ENCODE measurements at places on chromosomes 1 and 21. TPM values are rescaled to one million over a fixed set of nuclear protein-coding genes. Genes with fewer than 3 reads are reported as not detected.

The CFAP107 gene
- under 0.01 TPM for total RNA-seq

The RAB7B gene
- total RNA-seq, result 12.4 TPM

The KRTAP12-4 gene
- not detected for total RNA-seq

The KRTAP10-9 gene
- not detected for total RNA-seq

The S100B gene
- total RNA-seq, result 0.29 TPM

The SLAMF9 gene
- total RNA-seq, result not detected

The ETNK2 gene
- 2.6 TPM for total RNA-seq

The PPIAL4G gene
- not detected for total RNA-seq

The APCS gene
- total RNA-seq, result not detected

All from smooth muscle cell of trachea (primary cell).